MG63 (cell line): ENCODE measurements at places on chromosomes 11 and 22.

DNA sequence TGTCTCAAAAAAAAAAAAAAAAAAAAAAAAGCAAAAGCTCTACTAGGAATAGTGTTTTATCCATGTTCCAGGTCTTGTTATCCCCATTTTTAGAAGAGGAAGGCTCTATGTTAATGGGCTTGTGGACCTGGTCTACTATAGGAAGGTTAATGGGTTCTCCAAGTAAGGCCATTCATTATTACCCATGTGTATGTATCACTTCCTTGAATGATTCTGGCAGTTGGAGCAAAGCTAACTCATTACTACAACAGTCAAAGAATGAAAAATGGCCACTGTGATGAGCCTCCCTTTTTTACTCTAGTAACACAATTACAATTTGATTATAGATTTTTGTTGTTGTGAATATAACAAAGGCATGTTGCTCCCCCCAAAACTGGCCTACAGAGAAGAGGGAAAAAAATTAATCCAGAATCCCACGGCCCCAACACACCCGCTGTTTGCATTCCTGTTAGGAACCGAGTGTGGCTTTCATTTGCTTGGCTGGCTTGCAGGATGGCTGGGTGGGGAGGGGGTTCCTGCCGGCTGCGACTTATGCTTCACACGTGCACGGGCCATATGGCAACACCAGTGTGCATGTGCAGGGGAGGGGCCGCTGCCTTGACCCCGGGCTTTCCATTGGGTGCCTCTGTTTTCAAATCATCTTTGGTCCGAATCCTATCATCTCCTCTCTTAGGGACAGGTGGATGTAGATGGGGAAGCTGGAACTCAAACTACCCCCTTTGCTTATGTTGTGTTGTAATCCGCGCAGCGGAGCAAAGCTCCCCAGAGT is 148.8 kb downstream of the HIPK3 start:
- no peak for DNase-seq

GRCh38 chr11:127640561-127641451 is 640.2 kb upstream of the KIRREL3 start:
- DNase-seq, result no peak

- no peak for DNase-seq
Measured at GRCh38 chr11:30740091-30740490, 153.9 kb upstream of the MPPED2 start.

- peak; percentile 71 for DNase-seq
Measured at GRCh38 chr11:46389450-46390330, 1.9 kb downstream of the CHRM4 start.

DNA sequence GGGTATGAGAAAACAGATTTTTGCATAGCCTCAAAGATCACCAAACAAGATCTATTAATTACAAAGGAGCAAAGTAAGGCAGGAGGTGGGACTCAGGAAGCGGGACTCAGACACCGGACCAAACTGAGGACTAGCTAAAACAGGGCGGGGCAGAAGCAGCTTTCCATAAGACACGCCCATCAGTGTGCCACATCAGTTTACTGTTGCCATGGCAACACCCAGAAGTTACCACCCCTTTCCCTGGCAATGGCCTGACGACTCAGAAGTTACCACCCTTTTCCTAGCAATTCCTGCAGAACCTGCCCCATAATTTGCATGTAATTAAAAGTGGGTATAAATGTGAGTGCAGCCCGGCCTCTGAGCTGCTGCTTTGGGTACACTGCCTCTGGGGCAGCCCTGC is 173.9 kb downstream of the SHANK2 start:
- peak; percentile 10 for DNase-seq

- no peak for DNase-seq
Measured at GRCh38 chr11:117678658-117679406, 118.2 kb downstream of the DSCAML1 start.

DNA sequence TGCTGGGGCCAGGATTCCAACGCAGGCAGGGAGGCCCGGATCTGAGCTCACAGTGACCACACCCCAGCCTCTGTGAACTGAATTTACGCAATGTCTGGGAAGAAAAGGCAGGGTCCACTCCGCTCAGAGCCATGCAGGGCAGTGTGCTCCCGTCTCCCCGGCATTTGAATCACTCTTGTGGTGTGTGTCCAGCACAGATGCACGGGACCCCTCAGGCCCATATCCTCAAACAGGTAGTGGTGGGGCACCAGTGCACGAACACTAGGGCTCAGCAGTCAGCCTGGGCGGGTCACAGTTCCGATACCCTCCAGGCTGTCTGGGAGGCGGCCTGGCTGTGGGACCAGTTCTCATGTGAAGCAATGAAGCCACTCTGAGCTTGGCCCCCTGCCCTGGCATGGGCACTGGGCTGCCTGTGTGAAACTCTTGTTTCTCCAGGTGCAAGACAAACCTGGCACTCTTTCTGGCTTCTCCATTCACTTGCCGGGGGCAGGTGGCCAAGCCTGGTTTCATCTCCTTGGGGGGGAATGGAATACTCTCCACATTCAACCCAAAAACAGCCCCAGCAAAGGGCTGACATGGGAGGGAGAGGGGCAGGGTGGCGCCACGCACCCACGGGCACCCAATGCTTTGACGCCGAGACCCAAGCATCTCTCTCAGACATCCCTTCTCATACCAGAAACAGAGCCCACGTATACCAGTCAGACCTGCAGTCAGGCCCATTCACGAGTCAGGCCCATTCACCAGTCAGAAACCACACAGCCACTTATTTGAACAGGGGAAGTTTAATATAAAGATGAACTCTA is 14.3 kb downstream of the DHCR7 start:
- DNase-seq, result no peak

- no peak for DNase-seq
Measured at GRCh38 chr11:71947498-71947897, 18.7 kb downstream of the RNF121 start.
